PC-3 (cell line): ENCODE measurements at places on chromosomes 11 and 22. TPM values are rescaled to one million over a fixed set of nuclear protein-coding genes. Genes with fewer than 3 reads are reported as not detected.

- H3K4me3 ChIP-seq = no peak overlapping the region
- no peaks in the 10 kb centered on the region for H3K36me3 ChIP-seq
- no peak overlapping the region for H3K27ac ChIP-seq
- no peaks in the 10 kb centered on the region for H3K27me3 ChIP-seq
- no peak for DNase-seq
- H3K4me1 ChIP-seq = no peaks in the 10 kb centered on the region
Observed at GRCh38 chr11:77172666-77172982, 44.6 kb downstream of the MYO7A start.

- DNase-seq = no peak
- no peaks in the 10 kb centered on the region for H3K27me3 ChIP-seq
- H3K27ac ChIP-seq = no peak overlapping the region
- no peak overlapping the region for H3K4me3 ChIP-seq
Observed at GRCh38 chr11:20114588-20114987, 45.7 kb downstream of the DBX1 start.

GRCh38 chr11:124799348-124800225 is 619 bp downstream of the MSANTD2 start:
- peak overlapping the region; percentile 83 for H3K27ac ChIP-seq
- peak overlapping the region; percentile 70 for H3K4me3 ChIP-seq
- DNase-seq = peak; percentile 33
- H3K36me3 ChIP-seq = no peaks in the 10 kb centered on the region
- H3K27me3 ChIP-seq = no peaks in the 10 kb centered on the region
- peaks cover 39% of the 10 kb centered on the region for H3K4me1 ChIP-seq

DNA sequence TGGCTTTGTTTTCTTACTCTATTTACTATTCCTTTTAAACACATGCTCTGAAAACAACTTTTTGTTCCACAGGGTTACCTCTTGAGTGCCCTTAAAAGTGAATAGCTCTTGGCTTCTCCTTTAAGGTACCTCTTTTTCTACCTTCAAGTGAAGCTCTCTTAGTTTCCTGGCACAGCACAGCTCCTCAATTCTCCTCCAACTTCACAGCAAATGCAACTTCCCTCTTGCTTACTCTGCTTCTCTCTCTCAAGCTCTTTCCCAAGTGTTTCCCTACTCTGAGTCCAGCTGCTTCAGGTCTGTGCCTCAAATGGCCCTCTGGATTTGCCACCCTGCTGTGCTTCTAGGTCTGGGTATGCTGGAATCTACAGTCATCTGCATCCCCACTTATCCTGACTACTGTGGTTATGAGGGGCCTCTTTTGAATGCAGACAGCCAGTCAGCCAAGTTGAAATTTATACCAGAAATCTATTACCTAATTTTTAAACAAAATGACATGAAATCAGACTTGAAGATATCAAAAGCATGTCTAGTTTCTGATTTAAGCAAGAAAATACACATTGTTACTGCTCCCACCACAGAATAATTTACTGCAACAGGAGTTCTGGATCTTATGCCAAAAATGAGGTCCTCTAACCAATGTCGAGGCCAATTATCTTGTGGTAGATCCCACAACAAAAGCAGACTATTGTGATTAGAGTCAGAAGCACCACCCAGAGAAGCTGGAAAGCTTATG is 371.1 kb downstream of the SOX6 start:
- H3K27me3 ChIP-seq = 0 out of 2 replicates have a peak, but pooled peaks cover 8% of the 10 kb centered on the region
- H3K36me3 ChIP-seq = no peaks in the 10 kb centered on the region
- H3K4me3 ChIP-seq = no peak overlapping the region
- no peaks in the 10 kb centered on the region for H3K4me1 ChIP-seq
- H3K27ac ChIP-seq = no peak overlapping the region

DNA sequence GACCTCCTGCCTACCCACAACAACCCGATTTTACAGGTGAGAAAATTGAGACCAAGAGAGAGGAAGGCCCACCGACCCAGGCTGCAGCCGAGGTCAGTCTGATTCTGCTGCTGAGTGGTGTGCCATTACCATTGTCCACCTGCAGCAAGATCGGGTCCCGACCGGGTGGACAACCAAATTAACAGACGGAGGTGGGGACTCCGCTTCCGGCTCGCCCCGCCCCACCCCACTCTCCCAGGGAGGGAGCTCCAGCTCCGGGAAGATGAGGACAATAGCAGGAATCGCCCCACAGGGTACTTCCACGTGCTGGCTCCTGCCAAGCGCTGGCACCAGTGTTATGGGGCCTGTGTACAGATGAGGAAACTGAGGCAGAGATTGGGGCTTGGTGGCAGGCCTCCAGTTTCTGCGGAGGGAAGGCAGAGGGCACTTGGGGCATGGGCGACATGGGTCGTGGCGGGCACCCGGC is 425 bp upstream of the KDELR3 start:
- DNase-seq = no peak
- H3K4me1 ChIP-seq = peaks cover 5% of the 10 kb centered on the region; the same call in 1 of the 2 replicates
- H3K36me3 ChIP-seq = no peaks in the 10 kb centered on the region

DNA sequence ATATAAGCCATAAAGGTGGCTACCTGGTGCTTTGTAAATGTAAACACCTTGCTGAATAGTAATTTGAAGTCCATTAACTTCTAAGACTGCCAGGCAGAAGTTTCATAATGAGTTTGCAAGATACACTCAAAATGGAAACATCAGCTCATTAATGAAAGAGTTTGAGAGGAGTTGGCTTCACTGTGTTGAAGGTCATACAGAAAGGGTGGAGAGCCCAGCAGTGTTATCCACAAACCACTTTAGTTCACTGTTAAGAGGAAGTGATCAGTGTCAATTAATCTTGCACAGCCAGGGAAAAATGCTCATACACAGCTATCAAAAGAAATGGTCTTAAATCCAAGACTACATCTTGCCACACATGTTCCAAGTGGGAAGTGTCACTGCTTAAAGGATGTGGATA is 689.4 kb downstream of the JRKL start:
- 0 out of 2 replicates have a peak, but pooled peaks cover 3% of the 10 kb centered on the region for H3K27me3 ChIP-seq
- no peaks in the 10 kb centered on the region for H3K4me1 ChIP-seq
- no peak overlapping the region for H3K4me3 ChIP-seq
- H3K36me3 ChIP-seq = no peaks in the 10 kb centered on the region
- H3K27ac ChIP-seq = no peak overlapping the region
- DNase-seq = no peak

DNA sequence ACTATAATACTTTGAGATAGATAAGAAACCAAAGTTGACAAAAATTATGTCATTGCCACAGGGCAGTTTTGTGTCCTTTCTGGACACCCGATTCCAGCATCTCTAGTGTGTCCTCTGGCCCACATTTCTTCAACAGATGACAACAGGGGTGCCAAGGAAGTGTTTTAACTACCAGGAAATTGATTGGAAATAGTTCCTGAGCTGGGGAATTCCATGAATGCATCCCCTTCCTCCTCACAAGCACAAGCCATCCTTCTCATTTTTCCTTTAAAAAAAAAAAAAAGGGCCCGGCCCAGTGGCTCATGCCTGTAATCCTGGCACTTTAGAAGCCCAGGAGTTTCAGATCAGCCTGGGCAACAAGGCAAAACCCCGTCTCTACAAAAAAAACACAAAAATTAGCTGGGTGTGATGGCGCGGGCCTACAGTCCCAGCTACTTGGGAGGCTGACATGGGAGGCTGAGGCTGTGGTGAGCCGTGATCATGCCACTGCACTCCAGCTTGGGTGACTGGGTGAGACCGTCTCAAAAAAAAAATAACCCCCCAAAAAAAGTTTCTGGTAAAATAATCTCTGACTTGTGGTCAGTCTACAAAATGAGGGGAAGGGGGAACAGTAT is 797 bp upstream of the B3GAT3 start:
- peaks cover 21% of the 10 kb centered on the region for H3K4me1 ChIP-seq
- no peak overlapping the region; the same call in 1 of the 2 replicates for H3K4me3 ChIP-seq
- no peak for DNase-seq
- peaks cover 25% of the 10 kb centered on the region for H3K36me3 ChIP-seq

DNA sequence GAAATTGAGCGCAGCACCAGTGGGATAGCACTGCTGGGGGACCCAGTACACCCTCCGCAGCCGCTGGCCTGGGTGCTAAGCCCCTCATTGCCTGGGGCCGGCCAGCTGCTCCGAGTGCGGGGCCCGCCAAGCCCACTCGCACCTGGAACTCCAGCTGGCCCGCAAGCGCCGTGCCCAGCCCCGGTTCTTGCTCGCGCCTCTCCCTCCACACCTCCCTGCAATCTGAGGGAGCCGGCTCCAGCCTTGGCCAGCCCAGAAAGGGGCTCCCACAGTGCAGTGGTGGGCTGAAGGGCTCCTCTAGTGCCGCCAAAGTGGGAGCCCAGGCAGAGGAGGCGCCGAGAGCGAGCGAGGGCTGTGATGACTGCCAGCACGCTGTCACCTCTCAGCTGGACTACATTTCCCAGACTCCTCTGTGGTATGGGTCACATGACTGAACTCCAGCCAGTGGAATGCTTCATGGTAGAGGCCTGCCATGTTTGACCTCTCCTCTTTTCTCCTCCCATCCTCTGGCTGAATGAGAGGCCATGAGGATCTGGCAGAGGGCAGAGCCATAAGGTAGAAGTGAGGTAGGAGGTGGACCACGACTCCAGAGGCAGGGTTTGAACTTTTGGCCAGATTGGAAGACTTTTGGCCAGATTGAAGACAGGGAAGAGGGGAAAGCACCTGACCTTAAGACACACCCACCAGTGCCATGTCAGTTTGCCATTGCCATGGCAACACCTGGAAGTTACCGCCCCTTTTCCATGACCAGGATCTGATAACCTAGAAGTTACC is 6.2 kb downstream of the MRGPRD start:
- H3K36me3 ChIP-seq = no peaks in the 10 kb centered on the region
- H3K27ac ChIP-seq = no peak overlapping the region
- peaks cover 13% of the 10 kb centered on the region for H3K27me3 ChIP-seq
- H3K4me1 ChIP-seq = no peaks in the 10 kb centered on the region
- no peak overlapping the region for H3K4me3 ChIP-seq
- peak; percentile 53 for DNase-seq

- no peak overlapping the region for H3K27ac ChIP-seq
- peak; percentile 43 for DNase-seq
- no peaks in the 10 kb centered on the region; the same call in 1 of the 2 replicates for H3K4me1 ChIP-seq
- H3K4me3 ChIP-seq = no peak overlapping the region
Observed at GRCh38 chr11:43573233-43573632, 107.3 kb upstream of the HSD17B12 start.

DNA sequence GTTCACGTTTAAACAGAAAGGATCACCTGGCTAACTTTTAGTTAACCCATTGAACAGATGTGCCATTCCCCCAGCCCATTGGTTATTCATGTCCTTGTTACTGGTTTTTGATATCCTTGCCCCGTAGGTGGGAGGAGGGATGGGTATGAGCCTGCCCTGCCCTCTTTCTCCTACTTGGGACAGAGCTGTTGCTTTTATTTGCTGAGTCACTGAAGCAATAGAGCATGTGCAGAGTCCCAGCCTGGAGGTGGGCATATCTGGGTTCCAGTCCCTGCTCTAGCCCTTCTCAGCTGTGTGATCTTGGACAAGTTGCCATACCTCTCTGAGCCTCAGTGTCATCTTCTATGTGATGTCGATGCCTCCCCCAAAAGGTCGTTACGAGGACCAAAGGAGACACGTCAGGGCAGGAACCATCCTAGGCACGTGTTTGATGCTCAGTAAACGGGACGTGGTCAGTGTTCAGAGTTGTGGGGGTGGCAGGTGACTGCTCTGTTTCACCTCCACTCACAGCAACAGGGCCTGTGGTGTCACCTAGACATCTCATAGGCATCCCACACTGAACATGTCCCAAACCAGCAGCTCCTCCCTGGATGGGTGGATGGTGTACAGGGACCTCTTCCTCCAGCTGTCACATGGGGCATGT is 61.0 kb downstream of the BMAL1 start:
- peak overlapping the region; percentile 54 for H3K4me3 ChIP-seq
- peak overlapping the region; percentile 91 for H3K27ac ChIP-seq
- peaks cover 61% of the 10 kb centered on the region for H3K4me1 ChIP-seq
- no peaks in the 10 kb centered on the region for H3K36me3 ChIP-seq

CARD18 gene
- total RNA-seq = not detected in 2 replicates

MOGAT2 gene
- not detected in 2 replicates for total RNA-seq

PKDREJ gene
- not detected in 2 replicates for total RNA-seq
